Hippocampal formation (tissue), 2 donors: ENCODE measurements at places on chromosomes 7 and 10.

GRCh38 chr7:54722026-54722425 lies 37.0 kb downstream of the SEC61G start:
- no peak for DNase-seq

DNA sequence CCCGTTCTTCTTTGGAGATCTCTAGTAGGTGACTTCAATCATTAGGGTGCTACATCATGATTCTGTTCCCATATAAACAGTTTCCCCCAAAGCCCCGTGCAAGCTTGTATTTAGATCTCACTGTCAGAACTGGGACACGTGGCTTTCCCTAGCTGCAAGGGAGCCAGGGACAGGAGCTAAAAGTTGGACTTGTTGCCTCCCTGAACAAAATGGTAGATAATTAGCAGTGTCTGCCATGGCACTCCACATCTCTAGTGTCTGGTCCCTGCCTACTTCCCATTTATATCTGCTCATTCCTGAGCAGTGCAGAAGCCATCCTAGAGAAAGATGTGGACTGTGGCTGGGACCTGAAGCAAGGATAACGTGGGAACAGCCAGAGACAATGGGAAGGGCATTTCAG lies 76.6 kb upstream of the FGFR2 start:
- DNase-seq = no peak

GRCh38 chr7:2645274-2645868 lies 13.6 kb downstream of the TTYH3 start:
- DNase-seq = no peak

- DNase-seq = no peak
Measured at GRCh38 chr10:75617485-75618155, 186.2 kb downstream of the LRMDA start.
